ENCODE measurements at places on chromosomes 6 and 20.

GRCh38 chr20:57716202-57716601 lies 6.4 kb upstream of the PMEPA1 start:
- DNase-seq, result no peak

DNA sequence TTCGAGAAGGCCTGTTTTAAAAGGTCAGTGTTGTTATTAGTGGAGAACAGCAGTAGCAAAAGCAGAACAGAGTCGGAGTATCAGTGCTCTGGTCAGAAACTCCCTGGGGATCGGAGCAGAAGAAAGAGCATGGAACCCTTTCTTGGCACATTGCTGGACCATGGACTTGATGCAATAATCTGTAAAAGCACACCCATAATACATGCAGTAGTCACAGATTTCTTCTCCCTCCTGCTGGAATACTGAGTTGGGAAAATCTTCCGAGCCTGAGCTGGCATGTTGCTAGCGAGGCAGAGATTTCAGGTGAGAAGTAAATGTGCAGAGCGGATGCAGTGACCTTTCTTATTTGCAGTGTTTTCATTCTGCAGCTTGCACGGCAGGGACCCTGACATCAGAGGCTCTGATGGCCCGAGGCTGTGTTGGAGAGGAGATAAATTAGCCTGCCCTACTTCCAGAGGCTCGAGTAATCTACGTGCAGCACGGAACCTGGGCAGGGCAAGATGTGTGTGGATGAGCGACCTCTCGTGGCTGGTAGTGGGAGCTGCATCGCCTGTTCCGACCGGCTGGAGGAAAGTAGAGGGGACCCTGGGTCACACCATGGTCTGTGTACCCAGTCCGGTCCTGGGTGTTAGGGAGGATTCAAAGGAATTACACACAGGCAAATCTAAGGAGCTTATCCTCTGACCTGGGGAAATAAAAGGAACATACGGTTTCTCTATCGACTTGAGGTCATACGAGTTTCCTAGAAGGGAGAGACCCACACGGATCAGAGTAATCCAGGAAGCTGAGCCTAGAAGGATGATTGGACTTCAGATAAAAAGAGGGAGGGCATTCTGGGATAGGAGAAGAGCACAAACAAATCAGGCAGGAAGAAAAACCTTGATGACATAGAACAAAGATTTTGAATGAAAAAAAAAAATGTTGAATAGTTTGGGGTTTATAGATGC lies 137.0 kb upstream of the STMND1 start:
- peak; percentile 37 for DNase-seq

DNA sequence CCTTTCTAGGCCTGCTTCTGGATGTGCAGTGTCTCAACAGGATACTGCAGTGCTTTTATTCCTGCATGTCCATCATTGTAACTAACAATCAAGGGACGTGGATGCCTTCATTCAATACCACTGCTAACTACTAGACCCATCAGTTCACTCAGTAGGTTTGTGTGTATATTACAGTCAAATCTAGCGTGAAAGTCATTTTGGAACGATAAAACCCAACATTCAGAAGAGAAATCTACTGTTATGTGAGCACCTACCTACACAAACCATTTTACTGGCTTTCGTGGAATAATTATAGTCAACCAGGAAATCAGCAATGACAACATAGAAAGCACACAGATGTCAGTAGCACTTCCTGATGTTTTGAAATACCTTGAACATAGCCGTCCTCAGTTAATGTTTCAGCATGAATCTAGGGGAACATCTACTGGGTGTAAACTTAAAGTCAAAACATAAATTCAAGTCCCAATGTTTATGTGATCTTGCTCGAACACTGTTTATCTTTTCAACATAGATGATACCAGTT lies 270.6 kb downstream of the FARS2 start:
- DNase-seq, result no peak

GRCh38 chr20:43976547-43976946 lies 61.9 kb downstream of the TOX2 start:
- DNase-seq, result no peak

GRCh38 chr20:50133041-50133440 lies 20.1 kb upstream of the UBE2V1 start:
- DNase-seq, result no peak

DNA sequence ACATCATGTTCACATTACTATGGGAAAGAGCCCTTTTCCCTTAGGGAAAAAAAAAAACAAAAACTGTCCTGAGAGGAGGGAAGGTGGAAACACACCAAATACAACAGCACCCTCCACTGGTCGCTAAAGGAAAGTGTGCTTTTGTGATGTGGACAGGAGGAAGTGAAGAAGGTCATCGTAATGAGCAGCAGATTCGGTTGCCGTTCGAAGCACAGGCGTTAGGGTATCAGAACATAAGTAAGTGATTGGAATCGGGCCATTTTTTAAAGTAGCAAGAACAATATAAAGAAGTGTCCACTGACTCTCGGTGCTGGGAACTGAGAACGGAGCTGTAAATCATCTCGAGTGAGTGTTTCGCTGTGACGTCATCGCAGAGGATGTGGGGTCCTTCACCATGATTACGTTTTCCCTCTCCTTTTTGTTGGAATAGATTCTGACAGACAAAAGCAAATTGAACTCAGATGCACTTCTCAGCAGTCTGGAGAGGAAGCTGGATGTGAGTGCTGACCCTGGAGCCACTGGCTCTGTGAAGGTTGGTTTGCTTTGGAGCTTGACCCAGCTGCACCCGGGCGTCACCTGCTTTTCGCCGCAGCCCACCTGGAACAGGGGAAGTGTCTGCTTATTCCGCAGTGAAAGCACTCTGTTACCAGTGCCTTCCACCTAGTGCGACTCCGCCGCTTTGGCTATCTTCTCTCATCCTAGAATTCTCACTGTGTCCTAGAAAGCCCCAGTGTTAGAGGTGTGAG lies 203.6 kb upstream of the GMDS start:
- no peak for DNase-seq

- DNase-seq, result no peak
These were observed 3.5 kb downstream of the PIGT start for GRCh38 chr20:45419188-45420091.

GRCh38 chr6:149201068-149201655 lies 116.3 kb upstream of the TAB2 start:
- no peak for DNase-seq

- no peak for DNase-seq
These were observed 144.0 kb upstream of the THBS2 start for GRCh38 chr6:169397684-169398083.

GRCh38 chr6:50185006-50185405 lies 135.3 kb upstream of the DEFB112 start:
- DNase-seq, result no peak

DNA sequence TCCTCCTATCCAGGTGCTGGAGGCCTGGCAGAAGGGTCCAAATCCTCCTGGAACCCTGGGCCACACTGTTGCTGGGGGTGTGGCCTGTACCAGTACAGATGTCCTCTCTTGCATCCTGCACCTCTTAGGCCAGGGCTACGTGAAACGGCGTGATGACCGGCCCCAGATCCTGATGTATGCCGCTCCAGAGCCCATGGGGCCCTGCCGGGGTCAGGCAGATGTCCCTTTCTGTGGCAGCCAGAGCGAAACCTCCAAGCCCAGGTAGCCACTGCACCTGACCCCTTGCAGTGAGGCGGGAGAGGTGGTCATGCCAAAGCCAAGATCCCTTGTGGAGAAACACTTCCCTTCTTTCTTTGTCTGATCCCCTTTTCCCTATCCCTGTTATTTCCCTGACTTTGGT lies 14.2 kb downstream of the DNPH1 start:
- DNase-seq, result no peak

DNA sequence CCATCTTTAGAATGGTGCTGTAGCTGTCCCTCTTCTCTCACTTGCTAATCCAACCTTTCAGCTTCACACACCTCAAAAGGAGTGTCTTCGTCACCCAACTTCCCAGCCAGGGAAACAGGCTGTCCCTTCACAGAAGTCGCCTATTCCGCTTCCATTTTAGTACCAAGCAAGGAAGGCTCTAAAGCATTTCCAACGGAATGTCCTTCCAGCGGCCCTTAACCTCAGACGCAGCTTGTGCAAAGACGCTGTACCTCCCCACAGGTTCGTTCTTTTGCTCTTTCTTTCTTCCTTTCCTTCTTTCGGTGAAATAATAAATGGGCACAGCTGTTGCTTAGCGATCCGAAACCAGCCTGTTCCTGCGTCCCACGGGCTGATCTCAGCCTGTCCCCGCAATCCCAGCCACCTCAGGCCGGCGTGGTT lies 1.5 kb downstream of the PTPRT start:
- DNase-seq, result no peak

DNA sequence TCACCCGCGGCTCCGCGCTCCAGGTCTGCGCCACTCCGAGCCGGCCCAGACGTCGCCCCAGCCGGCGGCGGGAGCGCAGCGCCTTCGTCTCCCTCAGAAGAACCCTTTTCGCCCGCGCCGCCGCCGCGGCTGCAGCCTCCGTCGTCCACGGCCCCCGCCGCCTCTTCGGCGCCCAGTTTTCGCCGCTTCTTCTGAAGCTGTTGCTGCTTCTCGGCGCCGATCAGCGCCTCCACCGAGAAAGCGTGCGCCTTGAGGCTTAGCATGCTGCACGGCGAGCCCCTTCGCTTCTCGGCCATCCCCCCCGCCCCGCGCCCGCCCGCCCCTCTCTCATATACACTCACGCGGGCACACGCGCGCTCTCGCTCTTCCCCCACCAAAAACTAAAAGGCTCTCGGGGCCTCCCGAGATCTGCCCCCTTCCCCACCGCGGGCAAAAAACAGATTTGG lies 489 bp downstream of the TBX18 start:
- DNase-seq, result no peak

DNA sequence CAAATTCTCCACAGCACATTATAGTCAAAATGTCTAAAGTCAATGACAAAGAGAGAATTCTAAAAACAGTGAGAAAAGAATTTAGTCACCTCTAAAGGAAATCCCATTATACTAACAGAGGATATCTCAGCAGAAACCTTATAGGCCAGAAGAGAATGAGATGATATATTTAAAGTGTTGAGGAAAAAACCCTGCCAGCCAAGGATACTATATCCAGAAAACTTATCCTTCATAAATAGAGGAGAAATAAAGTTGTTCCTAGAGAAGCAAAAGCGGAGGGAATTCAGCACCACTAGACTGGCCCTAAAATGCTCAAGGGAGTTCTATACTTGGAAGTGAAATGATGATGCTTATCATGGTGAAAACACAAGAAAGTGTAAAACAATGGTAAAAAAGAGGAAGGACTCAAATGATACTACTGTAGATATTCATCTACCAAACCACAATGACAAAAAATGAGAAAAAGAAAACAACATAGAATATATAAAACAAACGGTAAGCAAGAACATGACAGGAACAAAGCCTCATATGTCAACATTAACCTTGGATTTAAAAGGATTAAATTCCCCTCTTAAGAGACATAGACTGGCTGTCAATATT lies 16.7 kb downstream of the GPRC6A start:
- DNase-seq, result no peak
